RWPE2 (cell line): ENCODE measurements at places on chromosomes 5 and 9.
A peak's percentile ranks its signal among the peaks of the same experiment; 100 is the strongest.

DNA sequence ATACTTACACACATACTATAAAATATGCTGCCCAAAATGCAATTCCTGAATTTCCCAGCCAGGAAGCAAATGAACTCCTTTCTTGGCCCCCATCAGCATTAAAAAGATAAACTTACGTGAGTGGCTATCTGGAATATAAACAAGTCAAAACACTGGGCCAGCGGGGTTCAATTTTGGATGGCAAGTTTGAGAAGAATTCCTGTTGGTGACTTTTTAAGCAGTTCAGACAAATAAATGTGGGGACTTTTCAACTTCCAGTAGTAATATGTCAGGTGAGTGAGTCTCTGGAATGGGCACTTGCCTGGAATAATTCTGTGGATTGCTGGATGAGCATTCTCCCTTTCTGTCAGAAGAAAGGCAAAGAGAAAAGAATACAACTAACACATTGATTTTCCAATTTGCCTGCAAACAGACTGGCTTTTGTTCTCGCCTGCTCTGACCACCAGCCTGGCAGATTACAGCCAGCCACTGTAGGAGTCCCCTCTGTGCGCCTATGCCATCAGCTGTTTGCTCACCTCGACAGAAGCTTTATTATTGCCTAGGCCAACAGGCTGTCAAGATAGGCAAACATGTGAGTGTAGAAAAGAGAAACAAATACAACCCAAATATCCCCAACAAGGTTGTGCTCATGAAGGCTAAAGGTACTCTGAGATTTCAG is 78.6 kb downstream of the MRPS27 start:
- no peak for DNase-seq

DNA sequence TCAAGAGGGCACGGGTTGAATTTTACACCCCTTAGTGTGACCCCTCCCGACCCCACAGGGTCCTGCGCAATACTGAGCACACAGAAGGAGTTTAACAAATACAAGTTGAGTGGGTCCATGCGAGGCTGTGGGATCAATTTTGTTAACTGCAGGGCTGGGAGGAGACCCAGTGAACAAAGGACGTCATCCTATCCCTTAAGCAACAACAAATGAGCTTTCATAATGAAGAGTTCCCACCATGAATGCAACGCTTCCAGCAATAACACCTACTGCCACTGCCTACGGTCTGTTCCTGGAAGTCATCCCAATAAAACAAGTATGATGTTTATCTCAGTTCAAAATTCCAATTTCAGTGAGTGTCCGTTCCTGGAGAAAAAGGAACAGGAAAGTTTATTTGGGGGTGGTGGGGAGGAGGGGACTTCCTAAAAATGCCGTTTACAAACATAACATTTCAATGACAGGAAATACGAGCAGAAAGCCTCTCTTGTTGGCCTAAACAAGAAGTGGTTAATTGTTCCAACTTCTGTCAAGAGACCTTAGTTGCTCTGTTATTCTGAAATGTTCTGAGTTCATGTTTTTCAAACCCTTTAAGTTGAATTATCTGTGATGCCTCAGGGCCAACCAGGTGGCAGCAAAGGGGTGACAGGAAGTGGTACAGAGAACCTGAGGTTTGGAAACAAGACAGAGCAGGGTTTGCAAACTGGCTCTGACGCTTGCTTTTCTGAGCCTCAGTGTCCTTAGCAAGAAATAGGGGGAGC is 65.8 kb upstream of the PLPP6 start:
- no peak for DNase-seq

DNA sequence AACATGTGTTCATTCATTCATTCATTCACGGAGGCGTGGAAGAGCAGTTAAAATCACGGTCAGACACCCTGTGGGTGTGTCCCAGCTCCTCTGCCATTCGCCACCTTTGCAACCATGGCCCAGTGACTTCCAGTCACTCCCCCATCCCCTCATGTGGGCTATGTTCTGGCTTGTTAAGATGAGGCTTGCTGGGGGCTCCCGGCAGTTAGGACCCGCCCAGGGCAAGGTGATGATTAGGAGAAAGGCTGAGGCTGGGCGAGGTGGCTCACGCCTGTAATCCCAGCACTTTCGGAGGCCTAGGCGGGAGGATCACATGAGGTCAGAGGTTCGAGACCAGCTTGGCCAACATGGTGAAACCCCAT is 24.9 kb upstream of the PTGES start:
- DNase-seq = no peak

GRCh38 chr5:14598225-14598624 is 16.6 kb downstream of the OTULINL start:
- no peak for DNase-seq

GRCh38 chr9:135240222-135240621 is 152.8 kb downstream of the OLFM1 start:
- peak; percentile 15 for DNase-seq

GRCh38 chr5:169583101-169583423 is 511 bp upstream of the SPDL1 start:
- DNase-seq = no peak

GRCh38 chr9:134670042-134670525 is 28.5 kb downstream of the COL5A1 start:
- DNase-seq = peak; percentile 67

GRCh38 chr9:71308454-71308853 is 187.0 kb upstream of the TRPM3 start:
- DNase-seq = no peak

DNA sequence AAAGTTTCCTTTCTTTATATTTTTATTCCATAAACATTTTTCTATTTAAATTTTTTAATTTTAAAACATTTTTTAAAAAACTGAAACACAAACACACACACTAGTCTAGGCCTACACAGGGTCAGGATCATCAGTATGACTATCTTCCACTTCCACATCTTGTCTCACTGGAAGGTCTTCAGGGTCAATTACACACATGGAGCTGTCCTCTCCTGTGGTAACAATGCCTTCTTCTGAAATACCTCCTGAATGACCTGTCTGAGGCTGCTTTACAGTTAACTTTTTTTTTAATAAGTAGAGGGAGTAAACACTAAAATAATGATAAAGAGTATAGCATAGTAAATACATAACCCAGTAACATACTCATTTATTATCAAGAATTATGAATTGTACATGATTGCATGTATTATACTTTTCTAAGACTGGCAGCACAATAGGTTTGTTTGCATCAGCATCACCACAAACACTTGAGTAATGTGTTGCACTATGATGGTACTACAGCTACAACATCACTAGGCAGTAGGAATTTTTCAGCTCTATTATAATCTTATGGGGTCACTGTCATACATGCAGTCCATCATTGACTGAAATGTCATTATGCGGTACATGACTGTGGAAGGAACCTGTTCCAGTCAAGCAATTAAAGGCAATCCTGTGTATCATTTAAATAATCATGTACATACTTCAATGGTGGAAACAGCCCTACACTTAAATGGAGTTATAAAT is 17.4 kb upstream of the CEP120 start:
- DNase-seq = no peak

DNA sequence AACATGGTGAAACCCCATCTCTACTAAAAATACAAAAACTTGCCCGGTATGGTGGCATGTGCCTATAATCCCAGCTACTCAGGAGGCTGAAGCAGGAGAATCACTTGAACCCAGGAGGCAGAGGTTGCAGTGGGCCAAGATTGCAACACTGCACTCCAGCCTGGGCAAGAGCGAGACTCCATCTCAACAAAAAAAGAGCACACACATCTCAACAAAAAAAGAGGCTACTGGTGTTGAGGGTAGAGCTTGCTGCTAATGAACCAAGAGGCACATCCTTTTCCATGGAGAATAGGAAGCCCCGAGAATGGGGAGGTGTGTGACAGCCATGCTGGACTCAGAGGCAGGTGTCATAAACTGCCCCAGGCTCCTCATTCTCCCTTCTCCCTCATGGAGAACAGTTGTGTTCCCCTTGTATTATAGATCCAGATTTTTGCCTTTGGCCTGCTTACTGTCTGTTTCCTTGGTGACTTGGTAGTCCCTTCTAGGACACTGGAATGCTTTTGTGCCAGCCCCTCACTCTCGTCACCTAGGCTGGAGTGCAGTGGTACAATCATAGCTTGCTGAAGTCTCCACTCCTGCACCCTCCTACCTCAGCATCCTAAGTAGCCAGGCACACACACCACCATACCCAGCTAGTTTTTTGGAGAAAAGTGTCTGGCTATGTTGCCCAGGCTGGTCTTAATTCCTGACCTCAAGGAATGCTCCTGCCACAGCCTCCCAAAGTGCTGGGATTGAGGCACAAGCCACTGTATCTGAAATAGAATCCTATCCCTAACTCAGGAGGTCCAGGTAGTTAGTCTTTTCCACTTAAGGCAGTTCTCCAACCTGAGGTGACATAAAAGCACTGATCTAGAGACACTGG is 5.1 kb downstream of the RPL12 start:
- DNase-seq = no peak

- no peak for DNase-seq
Observed at GRCh38 chr9:136824496-136825225, 16.9 kb downstream of the RABL6 start.

DNA sequence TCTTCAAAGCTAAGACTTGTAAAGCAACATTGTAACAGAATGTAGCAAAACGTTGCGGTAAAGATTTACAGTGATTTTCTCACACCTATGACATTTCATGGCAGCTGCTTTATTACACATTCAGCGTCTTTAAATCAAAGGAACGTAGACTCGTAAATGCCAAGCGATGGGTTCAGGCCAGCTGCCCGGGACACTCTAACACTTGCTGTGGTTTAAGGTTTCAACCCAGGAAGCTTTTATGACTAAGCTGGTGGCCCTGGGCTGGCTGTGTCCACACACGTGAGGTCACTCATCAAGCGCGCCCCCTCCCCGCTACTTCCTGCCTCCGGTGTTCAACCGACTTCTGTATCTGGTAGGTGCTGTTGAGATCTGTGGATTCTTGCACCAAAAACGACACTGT is 2.5 kb downstream of the SLC6A18 start:
- no peak for DNase-seq

GRCh38 chr9:642014-642413 is 199.5 kb upstream of the DMRT1 start:
- no peak for DNase-seq

DNA sequence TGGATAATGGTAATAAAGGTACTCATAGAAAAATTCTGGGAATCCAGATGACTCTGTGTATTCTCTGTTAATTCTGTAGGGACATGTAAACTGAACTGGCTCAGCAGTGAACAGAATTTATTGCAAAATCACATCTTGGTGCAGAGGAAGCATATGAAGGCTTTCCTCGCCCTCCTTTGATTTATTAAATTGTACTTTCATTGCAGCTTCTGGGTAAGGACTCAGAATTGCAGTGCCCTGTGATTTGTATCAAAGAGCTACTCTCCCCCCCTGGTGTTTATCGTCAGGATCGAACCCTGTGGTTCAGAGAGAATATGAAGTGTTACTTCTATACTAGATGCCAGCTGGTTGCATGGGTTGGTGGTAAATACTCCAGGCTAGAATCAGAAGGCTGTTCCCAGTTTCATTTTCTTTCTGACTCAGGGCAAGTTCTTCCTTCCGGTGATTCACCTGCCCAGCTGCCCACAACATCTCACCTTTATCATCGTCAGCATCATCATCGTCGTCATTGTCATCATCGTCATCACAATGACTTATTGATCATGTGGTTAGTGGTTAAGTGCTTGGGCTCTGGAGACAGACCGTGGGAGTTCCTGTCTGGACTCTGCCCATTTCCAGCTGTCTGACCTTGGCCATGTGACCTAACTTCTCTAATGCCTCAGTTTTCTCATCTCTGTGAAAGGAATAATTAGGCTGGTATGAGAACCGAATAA is 238.8 kb downstream of the ARHGAP26 start:
- DNase-seq = peak; percentile 90

DNA sequence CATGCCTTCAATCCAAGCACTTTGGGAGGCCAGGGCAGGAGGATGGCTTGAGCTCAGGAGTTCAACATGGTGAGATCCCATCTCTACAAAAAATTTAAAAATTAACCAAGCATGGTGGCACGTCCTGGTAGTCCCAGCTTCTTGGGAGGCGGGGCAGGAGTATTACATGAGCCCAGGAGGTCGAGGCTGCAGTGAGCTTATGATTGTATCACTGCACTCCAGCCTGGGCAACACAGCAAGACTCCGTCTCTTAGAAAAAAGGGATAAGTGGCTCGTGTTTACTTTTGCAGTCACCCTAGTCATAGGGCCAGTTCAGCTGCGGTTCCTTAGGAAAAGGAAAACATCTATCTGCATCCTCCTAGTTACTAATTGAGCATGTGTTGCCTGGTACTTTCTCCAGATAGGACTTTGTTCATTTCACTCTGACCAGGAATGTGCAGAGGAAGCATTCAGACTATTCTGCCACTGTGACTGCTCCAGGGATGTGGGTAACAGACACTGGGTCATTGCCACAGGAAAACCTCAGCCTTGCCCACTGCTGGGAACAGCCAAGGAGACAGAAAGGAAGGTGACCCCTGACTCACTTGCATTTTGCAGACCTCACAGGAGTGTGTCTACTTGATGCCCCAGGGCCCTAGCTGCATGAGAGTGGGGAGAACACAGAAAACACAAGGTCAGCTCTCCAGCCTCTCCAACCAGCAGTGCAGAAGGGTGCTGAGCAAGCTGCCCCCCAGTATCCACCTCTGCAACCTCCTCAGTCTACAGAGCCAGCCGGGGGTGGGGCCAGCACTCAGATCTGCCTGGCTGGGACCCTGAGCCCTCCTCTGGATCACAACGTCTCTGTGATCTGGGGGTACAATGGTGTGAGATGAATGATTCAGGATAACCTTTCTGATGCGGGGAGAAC is 33.9 kb upstream of the ALDH1B1 start:
- DNase-seq = peak; percentile 12

GRCh38 chr9:121732886-121733285 is 81.5 kb downstream of the DAB2IP start:
- DNase-seq = no peak

GRCh38 chr9:122084026-122084675 is 9.0 kb downstream of the TTLL11 start:
- no peak for DNase-seq

DNA sequence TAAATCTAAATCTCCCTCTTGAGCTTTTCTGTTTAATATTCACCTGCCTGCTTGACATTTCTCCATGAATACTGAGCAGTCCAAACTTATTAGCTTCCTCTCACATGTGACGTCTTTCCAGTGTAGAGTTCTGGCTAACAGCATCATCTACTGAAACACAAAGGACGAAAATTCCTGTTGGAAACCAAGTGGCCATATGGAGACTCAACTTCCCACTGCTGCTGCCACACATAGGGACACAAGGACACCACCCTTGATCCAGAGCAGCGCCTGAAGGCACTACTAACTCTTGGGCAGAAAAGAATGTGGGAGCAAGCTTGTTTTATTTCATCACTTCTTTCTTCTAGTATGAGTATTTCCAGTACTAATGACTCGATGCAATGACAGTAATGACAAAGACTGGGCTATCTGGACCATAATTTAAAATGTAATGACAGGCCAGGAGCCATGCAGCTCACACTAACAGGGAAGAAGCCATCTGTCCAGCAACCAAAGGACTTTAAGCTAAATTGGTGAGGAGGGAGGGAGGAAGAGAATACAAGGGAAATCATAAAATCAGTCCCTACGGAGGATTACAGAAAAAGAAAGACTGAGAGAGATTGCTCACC is 19.2 kb downstream of the RNF130 start:
- no peak for DNase-seq

DNA sequence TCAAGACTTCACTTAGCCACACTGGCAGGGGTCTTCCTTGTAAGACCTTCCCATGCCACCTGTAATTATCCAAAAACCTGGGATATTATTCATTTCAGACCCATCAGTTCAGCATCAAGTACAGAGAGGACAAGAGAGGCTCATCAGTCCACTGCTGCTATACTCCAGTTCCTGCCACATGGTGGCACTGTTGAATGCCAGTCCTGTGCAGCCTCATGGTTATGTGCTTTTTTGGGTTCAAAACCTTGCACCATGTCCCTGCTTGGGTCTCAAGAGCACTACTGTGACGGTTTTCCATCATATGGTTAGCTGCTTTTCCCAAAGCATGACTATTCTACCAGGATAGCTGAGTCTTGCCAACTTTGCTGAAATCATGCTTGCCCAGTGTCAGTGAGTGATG is 8.5 kb downstream of the PTGS1 start:
- DNase-seq = no peak
